ENCODE measurements at places on chromosomes 6 and 20.

DNA sequence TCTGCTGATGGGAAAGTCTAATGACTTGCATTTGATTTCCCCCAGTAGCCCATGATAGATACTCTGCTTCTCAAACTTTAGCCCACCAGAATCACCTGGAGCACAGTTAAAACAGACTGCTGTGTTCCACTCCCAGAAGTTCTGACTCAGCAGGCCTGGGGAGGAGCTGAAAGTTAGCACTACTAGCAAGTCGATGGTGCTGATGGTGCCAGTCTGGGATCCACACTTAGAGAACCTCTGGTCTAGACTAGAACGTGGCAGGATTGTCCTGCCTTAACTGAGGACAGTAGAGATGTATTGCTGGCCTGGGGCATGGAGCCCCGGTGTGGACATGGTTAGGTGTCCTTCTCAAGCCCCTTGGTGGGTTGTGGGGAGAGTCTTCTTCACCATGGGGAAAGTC is 8.7 kb downstream of the TOX2 start:
- no peak for DNase-seq

DNA sequence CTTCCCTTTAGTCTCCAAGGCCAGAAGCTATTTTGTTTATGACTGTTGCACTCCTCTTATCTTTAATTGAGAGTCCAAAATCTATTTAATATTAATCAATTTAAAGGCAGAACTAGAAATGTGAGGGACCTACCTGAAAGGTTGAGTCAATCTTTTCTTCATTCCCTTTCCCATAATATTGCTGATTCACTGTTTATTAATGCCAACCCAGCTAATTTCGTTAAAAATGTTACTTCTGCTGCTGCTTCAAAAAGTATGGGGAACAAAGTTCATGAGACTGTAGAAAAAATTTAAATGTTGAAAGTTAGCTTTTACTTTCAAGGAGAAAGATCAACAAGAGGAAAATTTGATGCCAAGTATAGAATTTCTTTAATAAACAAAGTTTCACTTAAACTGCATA is 365.3 kb downstream of the TENT5A start:
- no peak for DNase-seq

DNA sequence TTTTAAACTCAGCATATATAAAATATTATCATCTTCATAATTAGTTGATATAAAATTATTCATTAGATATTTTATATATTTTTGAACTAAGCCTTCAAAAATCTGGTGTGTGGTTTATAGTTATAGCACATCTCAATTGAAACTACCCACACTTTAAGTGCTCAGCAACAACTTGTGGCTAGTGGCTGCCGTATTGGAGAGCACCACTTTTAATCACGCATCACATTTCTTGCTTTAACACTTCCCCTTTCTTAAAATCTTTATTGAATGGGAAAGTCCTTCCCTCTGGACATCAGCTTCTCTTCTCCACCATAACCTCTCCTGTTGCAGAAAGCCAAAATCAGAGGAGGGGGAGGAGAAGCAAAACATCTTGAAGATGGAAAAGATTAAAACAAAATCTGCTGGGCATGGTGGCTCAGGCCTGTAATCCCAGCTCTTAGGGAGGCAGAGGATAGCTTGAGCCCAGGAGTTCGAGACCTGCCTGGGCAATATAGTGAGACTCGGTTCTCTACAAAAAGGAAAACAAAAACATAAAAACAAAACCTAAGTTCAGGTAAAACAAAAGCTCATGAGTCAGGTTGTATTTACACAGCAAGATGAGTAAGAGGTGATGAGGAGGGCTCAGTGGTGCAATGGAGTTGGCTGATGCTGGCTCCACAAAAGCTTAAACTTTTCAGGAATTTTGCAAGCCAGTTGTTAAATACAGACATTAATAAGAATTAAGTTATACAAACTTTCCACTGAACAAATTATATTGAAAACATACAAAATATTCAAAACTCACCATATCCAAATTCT is 237.0 kb upstream of the SUPT3H start:
- DNase-seq: no peak

- DNase-seq: no peak
These were observed 164.2 kb downstream of the ADAT2 start for GRCh38 chr6:143286251-143286795.

DNA sequence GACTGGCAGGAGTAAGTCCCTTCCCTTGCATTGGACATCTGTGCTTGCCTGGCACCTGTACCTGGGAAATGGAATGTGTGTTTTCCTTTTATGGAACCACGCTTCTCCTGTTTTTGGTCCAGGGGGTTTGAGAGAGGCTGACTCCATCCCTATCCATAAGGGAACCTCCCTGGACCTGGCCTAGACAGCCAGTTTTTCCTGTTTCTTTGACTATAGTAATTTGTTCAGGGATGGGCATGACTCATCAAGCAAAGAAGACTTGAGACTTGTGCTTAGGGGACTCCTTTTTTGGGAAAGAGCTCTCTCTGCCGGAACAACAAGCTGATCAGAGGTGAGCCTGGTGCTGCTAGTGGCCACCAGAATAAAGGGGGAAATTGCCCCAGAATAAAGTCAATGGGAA is 393.8 kb downstream of the CDH26 start:
- DNase-seq: no peak

DNA sequence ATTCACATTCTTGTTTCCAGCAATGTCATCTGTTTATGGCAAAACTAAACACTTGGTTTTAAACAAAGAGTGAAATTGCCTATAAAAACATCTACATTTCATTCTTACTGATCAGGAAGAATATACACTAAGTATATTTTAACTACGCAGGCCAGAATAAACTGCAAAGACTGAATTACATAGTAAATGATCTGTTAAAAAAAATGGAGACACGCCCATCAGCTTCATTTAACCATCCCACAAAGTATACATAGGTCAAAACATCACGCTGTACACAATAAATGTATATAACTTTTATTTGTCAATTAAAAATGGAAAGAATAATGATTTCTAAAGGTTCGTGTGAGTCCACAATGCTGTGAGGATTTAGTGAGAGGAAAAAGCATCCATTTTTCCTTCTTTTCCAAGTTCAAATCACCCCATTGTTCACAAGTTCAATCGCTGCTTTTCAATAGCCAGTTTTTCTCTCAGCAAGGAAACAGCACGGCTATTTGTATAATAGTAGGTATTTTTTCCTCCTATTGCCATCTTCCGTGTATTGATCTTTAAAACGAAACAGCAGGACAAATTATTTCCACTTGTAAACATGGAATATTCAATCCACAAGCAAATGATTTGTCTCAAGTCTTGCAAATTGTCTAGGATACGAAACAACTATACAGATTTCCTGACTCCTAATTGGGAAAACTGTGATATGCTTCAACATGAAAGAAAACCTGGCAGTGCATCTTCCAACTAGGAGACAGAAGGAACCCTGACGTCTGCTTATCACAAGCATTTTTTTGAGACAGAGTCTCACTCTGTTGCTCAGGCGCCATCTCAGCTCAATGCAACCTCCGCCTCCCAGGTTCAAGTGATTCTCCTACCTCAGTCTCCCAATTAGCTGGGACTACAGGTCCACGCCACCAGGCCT is 10.6 kb downstream of the SFT2D1 start:
- no peak for DNase-seq

DNA sequence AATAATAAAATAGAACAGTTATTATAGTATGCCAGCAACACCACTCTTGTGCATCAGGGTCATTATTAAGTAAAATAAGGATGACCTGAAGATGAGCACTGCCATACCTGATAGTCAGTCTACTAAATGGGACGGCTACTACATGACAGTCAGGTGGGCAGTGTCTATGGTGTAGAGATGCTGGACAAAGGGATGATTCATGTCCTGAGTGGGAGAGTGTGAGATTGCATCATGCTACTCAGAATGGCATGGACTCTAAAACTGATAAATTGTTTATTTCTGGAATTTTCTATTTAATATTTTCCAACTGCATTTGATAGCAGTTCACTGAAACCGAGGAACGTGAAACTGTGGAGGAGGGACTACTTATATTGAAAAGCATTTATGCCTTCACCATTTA is 38.8 kb downstream of the SNX9 start:
- DNase-seq: no peak

DNA sequence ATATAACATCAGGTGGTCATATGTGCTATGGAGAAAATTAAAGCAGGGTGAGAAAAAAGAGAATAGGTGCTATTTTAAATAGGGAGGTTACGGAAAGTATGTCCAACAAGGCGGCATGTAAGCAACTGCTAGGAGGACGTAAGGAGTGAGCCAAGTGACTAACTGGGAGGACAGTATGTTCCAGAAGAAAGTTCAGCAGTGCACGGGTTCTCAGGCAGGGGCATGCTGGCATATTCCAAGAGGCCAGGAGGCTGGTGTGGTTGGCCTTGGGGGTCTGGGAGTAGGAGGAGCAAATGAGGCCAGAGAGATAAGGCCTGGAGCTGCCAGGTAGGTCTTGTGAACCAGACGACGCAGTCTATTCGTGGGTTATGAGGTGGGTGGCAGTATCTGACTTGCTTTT is 112.4 kb downstream of the ARMC2 start:
- DNase-seq: no peak

DNA sequence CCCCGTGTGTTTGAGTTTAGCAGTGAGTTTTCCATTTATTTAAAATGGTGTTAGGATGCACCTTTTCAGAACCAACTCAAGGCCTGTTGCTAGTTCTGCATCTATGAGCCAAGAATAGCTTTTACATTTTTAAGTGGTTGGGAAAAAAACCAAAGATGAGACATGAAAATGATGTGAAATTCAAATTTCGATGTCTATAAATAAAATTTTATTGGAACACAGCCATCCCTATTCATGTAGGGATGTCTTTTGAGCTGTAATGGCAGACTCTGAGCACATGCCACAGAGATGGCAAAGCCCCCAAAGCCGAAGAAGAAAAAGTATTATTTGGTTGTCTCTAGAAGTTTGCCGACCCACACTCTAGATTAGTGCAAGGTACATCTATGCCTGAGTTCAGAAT is 5.0 kb upstream of the NEDD9 start:
- no peak for DNase-seq

DNA sequence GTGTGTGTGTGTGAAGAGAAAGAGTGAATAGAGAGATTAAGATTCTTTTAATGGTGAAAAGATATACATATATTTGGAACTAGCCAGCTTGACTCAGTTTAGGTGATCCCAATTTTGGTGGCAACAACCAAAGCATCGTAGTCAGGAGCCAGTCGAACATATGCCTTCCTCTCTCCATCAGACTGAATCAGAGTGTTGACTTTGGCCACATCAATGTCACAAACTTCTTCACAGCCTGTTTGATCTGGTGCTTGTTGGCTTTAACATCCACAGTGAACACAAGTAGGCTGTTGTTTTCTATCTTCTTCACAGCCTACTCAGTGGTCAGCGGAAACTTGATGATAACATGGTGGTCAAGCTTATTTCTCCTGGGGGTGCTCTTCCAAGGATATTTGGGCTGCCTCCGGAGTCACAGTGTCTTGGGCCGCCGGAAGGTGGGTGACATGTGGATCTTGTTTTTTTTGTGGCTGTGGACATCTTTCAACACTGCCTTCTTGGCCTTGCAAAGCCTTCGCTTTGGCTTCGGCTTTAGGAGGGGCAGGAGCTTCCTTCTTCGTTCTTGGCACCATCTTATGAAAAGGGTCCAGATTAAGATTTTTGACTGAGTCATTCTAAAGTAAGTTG is 3.4 kb downstream of the HLA-F start:
- DNase-seq: no peak

- no peak for DNase-seq
These were observed 18.1 kb downstream of the CST9 start for GRCh38 chr20:23587631-23588030.

GRCh38 chr6:1317302-1317815 is 5.5 kb downstream of the FOXQ1 start:
- DNase-seq: no peak

- DNase-seq: no peak
These were observed 20.1 kb downstream of the NSFL1C start for GRCh38 chr20:1446536-1446935.

DNA sequence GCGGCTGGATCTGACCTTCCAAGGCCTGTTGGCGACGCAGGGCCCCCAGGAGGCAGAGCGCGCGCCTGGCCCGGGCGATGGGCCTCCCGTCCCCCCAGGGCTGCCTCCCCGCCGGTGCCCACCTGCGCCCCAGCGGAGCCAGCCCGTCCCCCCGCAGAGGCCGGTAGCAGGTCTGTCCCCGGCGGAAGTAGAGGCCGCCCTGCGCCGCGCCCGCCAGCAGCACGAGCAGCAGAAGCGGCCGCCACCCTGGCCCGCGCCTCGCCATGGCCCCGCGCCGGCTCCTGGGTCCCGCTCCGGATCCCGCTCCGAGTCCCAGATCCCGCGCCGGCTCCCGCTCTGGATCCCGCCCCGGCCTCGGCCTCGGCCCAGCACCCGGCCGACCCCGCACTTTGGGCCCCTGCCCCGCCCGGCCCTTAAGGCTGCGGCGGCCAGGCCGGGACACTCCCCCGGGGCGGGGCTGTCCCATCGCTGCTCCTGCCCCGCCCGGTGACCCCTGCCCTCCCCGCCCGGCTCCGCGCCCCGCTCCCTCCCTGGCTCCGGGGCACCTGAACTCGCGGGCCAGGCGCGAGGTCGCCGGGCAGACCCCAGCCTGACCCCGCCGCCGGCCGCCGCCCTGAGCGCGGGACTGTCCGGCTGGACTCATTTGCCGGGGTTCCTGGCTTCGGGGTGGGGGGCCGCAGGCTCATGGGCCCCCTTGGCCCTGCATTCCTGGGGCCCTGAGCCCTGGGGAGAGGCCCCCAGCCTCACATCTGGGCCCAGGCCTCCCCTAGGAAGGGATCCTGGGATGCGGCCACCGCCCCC is at the start of gene CTSZ:
CTSZ (minus strand) TSS at position 391 of the 801 bp plus-strand sequence; CDS start at position 265, 126 bp downstream.
- DNase-seq: peak; percentile 85

GRCh38 chr20:25497586-25498279 is 87.6 kb downstream of the NINL start:
- no peak for DNase-seq

DNA sequence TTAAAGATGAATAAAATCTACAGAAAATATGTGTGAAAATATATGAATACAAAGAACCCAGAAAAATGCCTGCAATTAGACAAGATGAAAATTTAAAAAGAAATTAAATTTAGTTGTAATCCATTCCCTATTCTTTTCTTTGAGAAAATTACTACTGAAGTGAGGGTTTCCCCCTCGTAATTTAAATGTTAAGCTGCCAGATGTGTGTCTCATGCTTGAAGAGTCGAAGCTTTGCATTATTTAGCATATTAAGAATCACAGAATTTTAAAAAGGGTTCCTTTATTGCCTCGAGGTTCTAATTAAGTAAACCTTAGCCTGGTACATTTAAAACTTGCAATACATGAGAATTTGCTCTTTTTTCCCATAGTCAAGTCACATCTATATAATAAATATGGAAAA is 630.1 kb downstream of the TFAP2A start:
- DNase-seq: no peak

GRCh38 chr6:131255434-131255833 is 120.2 kb downstream of the AKAP7 start:
- DNase-seq: no peak

- DNase-seq: no peak
These were observed 13.5 kb downstream of the EBF4 start for GRCh38 chr20:2705931-2706645.

GRCh38 chr6:35640017-35640664 is 48.6 kb downstream of the FKBP5 start:
- DNase-seq: no peak

Data from GM13976 (cell line).